ENCODE measurements at places on chromosomes 13 and 19. TPM values are rescaled to one million over a fixed set of nuclear protein-coding genes. Genes with fewer than 3 reads are reported as not detected.

- H3K4me3 ChIP-seq = no peak overlapping the region
- H3K27ac ChIP-seq = peak overlapping the region; percentile 15
- no peak for DNase-seq
- no peaks in the 10 kb centered on the region for H3K4me1 ChIP-seq
- H3K36me3 ChIP-seq = no peaks in the 10 kb centered on the region
These were observed 32.2 kb upstream of the WDFY2 start for GRCh38 chr13:51552027-51552426.

GRCh38 chr19:55225415-55225958 lies 3.1 kb downstream of the TMEM86B start:
- H3K27me3 ChIP-seq = no peaks in the 10 kb centered on the region
- no peak overlapping the region for H3K27ac ChIP-seq
- H3K4me3 ChIP-seq = no peak overlapping the region
- no peak for DNase-seq

DNA sequence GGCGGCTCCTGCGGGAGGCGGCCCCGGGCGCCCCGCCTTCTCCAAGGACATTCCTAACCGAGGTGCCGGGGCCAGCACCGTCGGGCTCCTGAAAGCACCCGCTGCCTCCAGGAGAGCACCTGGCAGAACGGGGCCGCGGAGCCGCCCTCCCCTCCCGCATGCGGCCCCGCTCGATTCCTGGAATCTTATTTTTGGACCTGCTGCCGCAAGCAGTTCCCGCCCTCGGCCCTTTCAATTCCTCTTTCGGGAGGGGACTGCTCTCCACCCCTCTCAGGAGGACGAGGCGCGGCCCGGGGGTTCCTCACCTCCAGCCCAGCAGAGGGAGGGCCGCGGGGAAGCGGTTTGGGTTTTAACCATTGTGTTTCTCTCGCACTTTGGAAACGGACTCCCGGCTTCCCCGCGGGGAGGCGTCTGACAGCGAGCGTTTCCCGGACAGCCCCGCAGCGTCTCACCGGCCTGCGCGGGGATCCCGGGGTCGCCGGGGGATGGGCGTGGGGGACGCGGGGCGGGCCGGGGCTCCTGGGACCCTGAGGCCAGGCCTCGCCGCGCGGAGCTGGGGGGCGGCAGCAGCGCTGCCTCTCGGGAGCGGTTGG lies 849 bp downstream of the GAS6 start:
- peak; percentile 84 for DNase-seq
- H3K4me1 ChIP-seq = peaks cover 26% of the 10 kb centered on the region
- peaks cover 16% of the 10 kb centered on the region for H3K27me3 ChIP-seq
- H3K36me3 ChIP-seq = no peaks in the 10 kb centered on the region

- no peak for DNase-seq
- H3K27me3 ChIP-seq = no peaks in the 10 kb centered on the region
- H3K27ac ChIP-seq = no peak overlapping the region
- no peak overlapping the region for H3K4me3 ChIP-seq
- H3K4me1 ChIP-seq = peaks cover 5% of the 10 kb centered on the region
- H3K36me3 ChIP-seq = no peaks in the 10 kb centered on the region
These were observed 300.5 kb downstream of the SPRY2 start for GRCh38 chr13:80040196-80040980.

DNA sequence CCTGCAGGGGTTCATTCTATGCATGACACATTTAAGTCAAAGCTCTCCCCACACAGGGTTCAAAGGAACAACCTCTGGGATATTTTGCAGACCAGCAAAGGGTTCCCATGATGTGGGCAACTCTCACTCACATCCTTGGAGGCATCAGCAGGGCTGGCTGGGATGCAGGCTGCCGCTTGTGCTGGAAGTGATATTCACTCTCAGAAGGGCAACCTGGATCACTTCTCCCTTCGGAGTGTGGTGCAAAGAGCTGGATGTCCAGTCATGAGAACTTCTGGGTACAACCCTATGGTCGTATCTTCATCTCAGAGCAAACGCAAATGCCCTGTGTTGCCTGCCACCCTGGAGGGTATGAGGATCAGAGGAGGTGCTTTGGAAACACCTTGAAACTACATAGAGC lies 98.6 kb downstream of the ZDHHC20 start:
- peak; percentile 6 for DNase-seq
- H3K27me3 ChIP-seq = no peaks in the 10 kb centered on the region
- no peak overlapping the region for H3K27ac ChIP-seq
- no peaks in the 10 kb centered on the region for H3K4me1 ChIP-seq
- H3K36me3 ChIP-seq = no peaks in the 10 kb centered on the region

- peaks cover 32% of the 10 kb centered on the region for H3K4me1 ChIP-seq
- H3K36me3 ChIP-seq = peaks cover 63% of the 10 kb centered on the region
- H3K27me3 ChIP-seq = no peaks in the 10 kb centered on the region
- H3K27ac ChIP-seq = peak overlapping the region; percentile 94
- peak overlapping the region; percentile 87 for H3K4me3 ChIP-seq
- DNase-seq = no peak
These were observed 959 bp downstream of the CHMP2A start for GRCh38 chr19:58553799-58554493.

GRCh38 chr19:52536448-52536800 lies 9.0 kb downstream of the ZNF808 start:
- H3K27ac ChIP-seq = peak overlapping the region; percentile 30
- no peaks in the 10 kb centered on the region for H3K36me3 ChIP-seq
- peak overlapping the region; percentile 56 for H3K4me3 ChIP-seq
- no peaks in the 10 kb centered on the region for H3K27me3 ChIP-seq
- DNase-seq = no peak
- H3K4me1 ChIP-seq = peaks cover 10% of the 10 kb centered on the region

GRCh38 chr13:85091631-85092234 lies 707.5 kb downstream of the SLITRK6 start:
- no peak overlapping the region for H3K4me3 ChIP-seq
- H3K4me1 ChIP-seq = no peaks in the 10 kb centered on the region
- H3K36me3 ChIP-seq = no peaks in the 10 kb centered on the region
- DNase-seq = no peak

GRCh38 chr19:2032296-2032941 lies 16.9 kb upstream of the BTBD2 start:
- H3K4me1 ChIP-seq = peaks cover 54% of the 10 kb centered on the region
- peak overlapping the region; percentile 89 for H3K27ac ChIP-seq
- no peaks in the 10 kb centered on the region for H3K36me3 ChIP-seq
- H3K27me3 ChIP-seq = no peaks in the 10 kb centered on the region
- H3K4me3 ChIP-seq = peak overlapping the region; percentile 11

DNA sequence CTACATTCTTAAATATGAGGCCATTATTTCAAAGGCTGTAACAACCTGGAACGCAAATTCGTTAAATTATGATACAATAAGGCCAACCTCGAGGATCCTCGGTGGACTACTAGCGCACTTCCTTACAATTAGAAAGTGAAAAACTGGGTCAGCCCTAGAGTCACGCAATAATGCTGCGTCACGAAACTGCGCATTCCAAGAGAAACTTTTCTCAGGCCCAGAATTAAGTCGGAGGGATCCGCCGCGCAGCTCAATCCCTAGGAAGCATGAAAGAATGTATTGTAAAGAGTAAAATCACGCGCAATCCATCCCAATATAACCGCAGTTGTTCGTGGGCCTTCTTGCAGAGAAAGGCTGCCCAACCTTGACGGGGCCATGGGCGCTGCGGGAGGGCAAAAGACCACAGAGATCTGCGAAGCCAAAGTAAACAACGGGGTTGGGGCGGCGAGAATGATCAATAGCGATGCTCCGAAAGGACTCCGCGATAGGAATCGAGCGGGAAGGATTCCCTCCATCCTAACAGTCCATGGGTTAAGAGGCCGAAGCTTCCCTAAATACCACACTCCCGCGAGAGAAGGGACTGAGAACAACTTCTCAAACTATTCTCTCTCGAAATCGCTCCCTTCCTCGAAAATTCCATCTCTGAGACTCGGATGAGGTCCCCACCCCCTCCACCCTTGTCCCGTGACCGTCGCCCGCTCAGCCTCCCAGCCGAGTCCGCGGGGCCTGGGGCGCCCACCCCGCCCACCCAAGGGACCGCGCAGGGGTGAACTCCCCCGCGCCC lies 564 bp downstream of the SPART start:
- H3K27me3 ChIP-seq = no peaks in the 10 kb centered on the region
- H3K27ac ChIP-seq = peak overlapping the region; percentile 99

DNA sequence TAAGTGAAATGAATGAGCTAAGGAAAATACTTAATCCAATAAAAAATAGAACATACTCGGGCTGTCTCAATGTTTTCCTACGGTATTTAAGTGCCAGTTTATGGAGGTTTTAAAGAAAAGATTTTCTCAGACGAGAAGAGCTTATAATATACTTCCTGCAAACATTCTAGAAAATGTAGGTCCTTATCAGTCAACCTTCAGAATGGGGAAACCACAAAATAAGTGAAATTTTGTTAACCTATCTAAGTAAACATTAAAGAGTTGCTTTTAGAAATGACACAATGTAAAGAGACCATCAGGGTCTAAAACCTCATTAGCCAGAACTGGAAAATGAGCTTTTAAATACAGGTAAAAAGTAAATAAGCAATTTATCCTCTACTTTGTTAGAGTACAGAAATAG lies 12.1 kb downstream of the MIR17HG start:
- DNase-seq = no peak
- no peaks in the 10 kb centered on the region for H3K27me3 ChIP-seq
- H3K4me1 ChIP-seq = no peaks in the 10 kb centered on the region
- H3K27ac ChIP-seq = no peak overlapping the region
- no peak overlapping the region for H3K4me3 ChIP-seq
- H3K36me3 ChIP-seq = peaks cover 11% of the 10 kb centered on the region

DNA sequence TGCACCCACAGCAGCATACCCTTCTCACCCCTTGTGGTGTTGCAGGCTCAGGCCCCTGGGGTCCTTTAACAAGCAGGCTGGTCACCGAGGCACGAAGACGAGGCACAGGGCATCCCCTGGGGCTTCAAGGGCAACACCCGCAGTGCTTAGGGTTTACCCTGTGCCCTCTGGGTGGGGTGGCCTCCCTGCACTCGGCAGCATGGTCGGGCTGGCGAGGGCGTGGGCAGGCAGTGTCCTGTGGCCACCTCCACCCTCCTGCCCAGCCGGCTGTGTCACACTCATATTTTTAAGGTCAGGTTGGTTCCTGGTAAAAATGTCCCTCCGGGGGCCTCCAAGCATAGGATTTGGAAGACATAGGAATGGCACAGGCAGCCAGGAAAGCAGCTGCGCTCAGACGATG lies 11.4 kb upstream of the ZNF135 start:
- H3K4me1 ChIP-seq = no peaks in the 10 kb centered on the region
- H3K27ac ChIP-seq = no peak overlapping the region
- no peak for DNase-seq
- H3K4me3 ChIP-seq = no peak overlapping the region
- H3K36me3 ChIP-seq = no peaks in the 10 kb centered on the region
- H3K27me3 ChIP-seq = no peaks in the 10 kb centered on the region

The ZNF699 gene
- total RNA-seq = 5.3 TPM

The MEIOSIN gene
- not detected for total RNA-seq

The GSX1 gene
- total RNA-seq = not detected

The AMH gene
- total RNA-seq = 6.1 TPM

The PSG11 gene
- total RNA-seq = not detected

The PDS5B gene
- total RNA-seq = 49.6 TPM

The HSPB6 gene
- total RNA-seq = 41.3 TPM

The ZNF763 gene
- 5.2 TPM for total RNA-seq
